ENCODE measurements at places on chromosomes 4 and X. TPM values are rescaled to one million over a fixed set of nuclear protein-coding genes. Genes with fewer than 3 reads are reported as not detected.

Gene LIMCH1
- polyA plus RNA-seq: 12.0 TPM

- no peak overlapping the region for H3K4me3 ChIP-seq
- H3K27me3 ChIP-seq: no peaks in the 10 kb centered on the region
- H3K36me3 ChIP-seq: no peaks in the 10 kb centered on the region
- H3K27ac ChIP-seq: no peak overlapping the region
- no peak for DNase-seq
- peaks cover 1% of the 10 kb centered on the region for H3K4me1 ChIP-seq
Observed at GRCh38 chr4:2083826-2084160, 24.7 kb downstream of the NAT8L start.

GRCh38 chr4:82268050-82268825, 105.6 kb downstream of the HNRNPD start:
- no peaks in the 10 kb centered on the region for H3K4me1 ChIP-seq
- no peak for DNase-seq
- H3K27me3 ChIP-seq: no peaks in the 10 kb centered on the region
- no peak overlapping the region for H3K4me3 ChIP-seq

DNA sequence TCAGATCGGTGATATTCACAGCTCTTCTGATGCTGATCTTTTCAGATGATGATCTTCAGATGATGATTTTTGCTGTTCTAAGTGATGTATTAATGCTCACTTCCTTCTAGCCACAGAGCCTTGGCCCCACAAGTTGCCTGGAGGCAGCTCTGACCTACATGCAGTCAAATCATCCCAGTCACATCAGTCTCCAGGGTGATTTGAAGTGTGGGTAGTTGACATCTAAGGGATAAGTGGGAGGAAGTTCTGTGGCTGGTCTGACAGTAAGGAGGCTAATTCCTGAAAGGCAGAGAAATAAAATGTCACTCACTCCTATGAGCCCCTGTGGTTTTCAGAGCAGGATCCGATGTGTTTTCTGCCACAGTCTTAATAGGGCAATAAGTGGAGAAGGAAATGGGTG, 79.8 kb upstream of the RPL34 start:
- no peaks in the 10 kb centered on the region for H3K36me3 ChIP-seq
- H3K4me3 ChIP-seq: no peak overlapping the region
- H3K4me1 ChIP-seq: no peaks in the 10 kb centered on the region
- DNase-seq: no peak
